ENCODE measurements at places on chromosomes 11 and 22.

DNA sequence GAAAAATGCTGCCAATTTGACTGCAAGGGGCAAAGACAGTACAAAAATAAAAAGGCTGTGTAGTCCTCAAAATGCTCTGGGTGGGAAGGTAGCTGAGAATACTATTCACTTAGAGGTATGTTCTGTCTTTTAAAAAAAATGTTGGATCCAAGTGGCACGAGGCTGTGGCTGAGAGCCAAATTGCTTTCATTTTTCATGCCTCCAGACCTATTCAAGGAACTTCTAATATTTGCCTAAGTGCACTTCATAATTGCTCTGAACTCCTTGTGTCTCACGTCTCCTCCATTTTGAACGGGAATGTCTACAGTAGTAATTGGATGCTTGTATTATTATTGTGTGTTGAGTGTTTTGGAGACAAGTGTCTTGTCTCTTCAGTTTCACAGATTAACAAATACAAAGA is 19.1 kb upstream of the SLC22A25 start:
- no peak for DNase-seq

- no peak for DNase-seq
Measured at GRCh38 chr22:32665676-32666075, 135.8 kb upstream of the TIMP3 start.

GRCh38 chr11:76839311-76839710 is 21.4 kb upstream of the ACER3 start:
- DNase-seq, result no peak

- peak; percentile 64 for DNase-seq
Measured at GRCh38 chr11:70381872-70382861, 16.2 kb upstream of the CTTN start.

DNA sequence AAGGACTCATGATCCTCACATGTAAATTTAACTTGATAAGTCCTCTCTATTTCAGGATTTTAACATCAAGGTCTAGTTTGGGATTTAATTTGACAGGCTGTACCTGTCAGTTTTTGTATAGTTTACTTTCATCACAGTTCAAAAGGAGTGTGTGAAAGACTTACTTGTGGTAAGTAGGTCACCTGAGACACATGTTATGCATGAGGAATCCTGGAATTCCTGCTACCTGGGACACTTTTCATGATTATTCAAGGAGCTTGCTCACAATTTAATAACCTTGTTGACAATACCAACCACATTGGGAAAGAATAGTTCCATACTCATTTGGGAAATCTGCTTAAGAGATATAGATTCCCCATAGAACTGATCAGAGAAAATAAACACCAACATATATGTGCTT is 15.8 kb upstream of the SLC36A4 start:
- DNase-seq, result no peak

All from kidney glomerular epithelial cell (primary cell).